ENCODE measurements at places on chromosomes 16 and 17.

GRCh38 chr17:29793501-29793900 lies 136.5 kb downstream of the SSH2 start:
- DNase-seq, result no peak

GRCh38 chr17:81991684-81992305 lies 14.4 kb downstream of the ASPSCR1 start:
- peak; percentile 41 for DNase-seq

DNA sequence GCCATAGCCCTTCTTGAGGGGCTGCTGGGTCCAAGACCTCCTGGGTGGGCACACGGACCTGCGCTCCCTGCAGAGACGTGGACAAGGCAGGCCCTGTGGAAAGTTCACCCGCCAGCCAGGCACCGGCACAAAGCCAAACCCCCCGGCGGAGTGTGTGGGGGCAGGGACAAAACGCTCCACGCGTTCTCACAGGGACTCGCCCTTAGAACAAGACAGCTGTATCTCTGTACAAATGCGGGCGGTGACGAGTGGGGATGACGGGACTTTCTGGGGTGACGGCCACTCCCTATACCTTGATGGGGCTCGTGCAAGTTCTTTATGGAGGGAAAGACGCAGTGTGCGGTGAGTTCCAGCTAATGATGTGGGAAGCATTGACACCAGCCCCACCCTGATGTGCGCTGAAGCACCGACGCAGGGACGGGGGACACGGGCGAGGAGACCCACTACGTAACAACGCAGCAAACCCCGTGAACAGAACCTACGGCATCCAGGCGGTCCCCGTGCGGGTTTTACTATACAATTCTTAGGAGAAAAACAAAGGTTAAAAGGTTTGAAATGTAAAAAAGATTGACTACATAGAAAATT lies 49.4 kb downstream of the LMF1 start:
- DNase-seq, result no peak

DNA sequence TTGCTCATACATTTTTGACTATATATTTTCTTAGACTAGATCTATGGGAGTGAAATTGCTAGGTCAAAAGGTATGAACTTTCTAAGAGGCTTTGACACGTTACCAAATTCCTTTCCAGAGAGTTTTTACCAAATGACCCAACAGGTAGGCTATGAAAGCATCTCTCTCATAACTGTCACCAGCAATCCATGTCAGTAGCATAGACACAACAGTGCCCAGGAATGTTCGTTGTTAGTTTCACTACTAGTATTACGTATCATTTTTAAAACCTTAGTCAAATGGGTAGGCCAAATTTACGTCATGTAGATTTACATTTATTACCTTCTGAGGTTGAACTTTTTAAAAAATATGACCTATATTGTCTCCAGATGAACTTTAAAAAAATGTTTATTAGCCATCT lies 66.8 kb downstream of the MARCHF10 start:
- DNase-seq, result no peak

DNA sequence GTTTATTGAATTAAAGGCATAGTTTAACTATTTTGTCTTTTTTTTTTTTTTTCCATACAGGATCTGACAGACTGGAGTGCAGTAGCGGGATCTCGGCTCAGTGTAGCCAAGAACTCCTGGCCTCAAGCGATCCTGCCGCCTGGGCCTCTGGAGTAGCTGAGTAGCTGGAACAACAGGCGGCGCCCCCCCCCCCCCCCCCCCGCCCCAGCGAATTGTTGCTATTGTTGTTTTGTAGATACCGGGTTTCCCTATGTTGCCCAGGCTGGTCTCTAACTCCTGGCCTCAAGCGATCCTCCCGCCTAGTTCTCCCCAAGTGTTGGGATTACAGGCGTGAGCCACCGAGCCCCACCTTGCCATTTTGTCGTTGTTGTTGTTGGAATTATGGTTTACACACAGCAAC lies 1.3 kb upstream of the CENPV start:
- DNase-seq, result no peak

DNA sequence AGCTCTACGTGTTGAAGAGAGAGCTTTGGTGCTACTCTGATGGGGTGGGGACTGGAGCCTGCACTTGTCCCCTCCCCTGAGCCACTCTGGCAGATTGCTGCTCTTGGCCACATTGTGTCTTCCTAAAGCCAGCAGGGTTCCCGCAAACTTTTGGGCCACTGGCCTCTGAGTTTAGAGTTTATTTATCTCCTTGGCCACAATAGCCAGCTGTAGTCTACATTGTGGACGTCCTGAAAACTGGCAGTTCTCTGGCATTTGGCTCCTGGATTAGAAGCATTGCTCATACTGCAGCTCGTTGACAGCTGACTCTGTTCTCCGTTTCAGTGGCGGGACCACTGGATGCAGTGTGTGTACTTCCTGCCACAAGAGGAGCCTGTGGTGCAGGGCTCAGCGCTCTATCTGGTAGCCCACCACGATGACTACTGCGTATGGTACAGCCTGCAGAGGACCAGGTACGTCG lies 34.6 kb downstream of the PRMT7 start:
- no peak for DNase-seq

DNA sequence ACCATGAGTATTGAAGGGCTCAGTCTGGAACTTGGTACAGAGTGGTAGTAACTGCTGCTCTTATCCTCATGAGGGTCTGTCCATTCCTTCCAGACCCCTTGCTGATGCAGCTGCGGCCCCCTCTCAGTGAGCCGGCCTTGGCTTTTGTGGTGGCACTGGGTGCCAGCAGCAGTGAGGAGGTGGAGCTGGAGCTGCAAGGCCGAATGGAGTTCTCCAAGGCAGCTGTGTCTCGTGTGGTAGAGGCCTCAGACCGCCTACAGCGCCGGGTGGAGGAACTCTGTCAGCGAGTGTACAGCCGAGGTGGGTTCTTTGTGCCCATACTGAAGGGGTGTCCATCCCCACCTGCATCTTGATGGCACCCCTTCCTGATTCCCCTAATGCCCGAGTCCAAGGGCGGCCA lies 2.0 kb downstream of the RNF40 start:
- no peak for DNase-seq

DNA sequence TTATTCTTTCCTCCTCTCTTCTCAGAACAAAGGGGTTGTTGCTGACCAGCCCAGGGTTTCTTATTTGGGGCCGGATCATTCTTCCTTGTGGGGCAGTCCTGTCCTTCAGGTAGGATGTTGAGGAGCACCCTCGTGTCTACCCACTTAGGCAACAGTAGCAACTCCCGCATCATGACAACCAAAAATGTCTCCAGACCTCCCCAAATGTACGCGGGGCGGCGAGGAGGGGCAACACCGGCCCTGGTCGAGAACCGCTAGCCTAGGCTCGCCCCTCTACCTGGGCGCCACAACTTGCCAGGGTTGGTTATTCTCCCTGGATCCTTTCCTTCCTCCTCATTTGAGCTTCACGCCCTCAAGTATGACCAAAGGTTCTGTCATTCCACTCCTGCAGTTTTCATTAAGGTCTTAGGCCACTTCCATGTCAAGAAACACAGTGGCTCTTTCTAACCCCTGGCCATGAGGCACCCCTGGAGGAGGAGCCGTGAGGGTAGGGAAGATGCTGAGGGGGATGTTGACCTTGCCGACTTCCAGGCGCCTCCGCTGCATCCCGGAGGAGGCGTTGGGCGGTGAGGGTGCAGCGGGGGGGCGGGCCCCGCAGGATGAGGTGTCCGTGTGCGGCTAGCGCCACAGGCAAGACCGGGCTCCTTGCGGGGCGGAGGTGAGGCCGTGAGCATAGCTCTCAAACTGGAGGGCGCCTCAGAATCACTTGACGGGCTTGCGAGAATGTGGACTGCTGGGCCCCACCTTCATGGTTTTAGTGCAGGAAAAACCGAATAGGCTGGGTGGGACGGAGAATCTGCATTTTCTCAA lies 712 bp upstream of the SPECC1 start:
- no peak for DNase-seq

DNA sequence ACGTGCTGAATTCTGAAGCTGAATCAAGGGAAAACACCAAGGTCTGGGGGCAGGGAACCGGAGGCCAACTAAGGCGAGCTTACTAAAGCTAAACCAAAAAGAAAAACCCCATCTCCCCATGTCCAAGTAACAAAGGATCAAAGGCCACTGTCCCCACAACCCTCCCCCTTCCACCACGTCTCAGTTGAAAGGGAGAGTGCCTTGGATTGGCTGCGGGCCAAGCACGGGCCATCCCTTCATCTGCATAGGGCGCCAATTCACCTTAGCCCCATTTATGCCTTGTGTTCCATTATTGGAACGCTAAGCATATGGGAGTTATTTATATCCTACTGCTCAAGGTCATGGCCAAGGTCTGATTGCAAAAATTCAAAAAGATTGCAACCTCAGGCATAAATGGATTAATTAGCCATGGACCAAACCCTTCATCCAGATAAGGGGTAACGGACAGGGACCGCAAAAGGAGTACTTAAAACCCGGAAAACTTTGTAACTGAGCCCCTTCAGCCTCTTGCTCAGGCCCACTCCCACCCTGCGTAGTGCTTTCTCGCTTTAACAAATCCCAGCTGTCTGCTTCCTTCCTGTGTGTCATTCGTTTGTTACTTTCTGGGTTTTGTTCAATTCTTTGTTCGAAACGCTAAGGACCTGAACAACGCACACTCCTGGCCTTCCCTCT lies 740 bp upstream of the ATP6V0D1 start:
- DNase-seq, result no peak

DNA sequence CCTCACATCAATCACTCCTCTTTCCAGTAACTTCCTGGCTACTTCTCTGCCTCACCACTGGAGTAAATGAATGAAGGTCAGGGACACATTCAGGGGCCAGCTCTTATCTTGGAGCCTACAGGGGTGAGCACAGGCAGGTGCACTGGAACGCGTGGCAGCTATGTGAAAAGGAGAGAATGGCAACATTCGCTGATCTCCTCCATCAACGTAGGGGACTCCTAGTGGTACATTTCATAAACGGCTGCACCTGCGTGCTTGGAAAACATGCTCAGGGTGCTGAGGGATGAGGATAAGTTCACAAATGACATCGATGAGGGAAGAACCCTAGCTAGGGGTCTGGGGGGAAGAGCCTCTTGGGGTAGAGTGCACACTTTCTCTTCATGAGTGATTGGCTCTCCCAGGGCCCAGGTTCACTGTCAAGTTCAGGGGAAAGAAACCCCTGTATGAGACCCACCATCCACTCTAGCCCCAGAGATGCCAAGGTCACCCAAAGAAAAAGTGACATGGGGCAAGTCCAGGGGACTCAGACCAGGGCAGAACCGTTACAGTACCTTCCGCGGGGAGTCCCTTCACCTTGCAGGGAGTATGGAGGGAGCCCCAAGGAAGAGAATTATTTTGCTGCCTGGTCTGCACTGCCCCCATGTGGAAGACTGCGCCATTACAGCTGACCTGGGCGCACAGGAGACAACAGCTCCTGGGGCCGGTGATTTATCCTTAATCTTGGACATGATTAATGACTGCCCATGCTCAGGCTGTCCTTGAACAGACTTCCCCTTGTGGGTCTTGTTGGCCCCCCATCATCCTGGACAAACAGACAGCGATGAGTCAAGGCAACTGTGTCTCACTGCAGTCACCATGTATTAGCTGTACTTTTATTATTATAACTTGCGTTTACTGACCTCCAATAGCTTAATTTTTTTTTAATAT lies 30.1 kb downstream of the VAC14 start:
- DNase-seq, result peak; percentile 1

DNA sequence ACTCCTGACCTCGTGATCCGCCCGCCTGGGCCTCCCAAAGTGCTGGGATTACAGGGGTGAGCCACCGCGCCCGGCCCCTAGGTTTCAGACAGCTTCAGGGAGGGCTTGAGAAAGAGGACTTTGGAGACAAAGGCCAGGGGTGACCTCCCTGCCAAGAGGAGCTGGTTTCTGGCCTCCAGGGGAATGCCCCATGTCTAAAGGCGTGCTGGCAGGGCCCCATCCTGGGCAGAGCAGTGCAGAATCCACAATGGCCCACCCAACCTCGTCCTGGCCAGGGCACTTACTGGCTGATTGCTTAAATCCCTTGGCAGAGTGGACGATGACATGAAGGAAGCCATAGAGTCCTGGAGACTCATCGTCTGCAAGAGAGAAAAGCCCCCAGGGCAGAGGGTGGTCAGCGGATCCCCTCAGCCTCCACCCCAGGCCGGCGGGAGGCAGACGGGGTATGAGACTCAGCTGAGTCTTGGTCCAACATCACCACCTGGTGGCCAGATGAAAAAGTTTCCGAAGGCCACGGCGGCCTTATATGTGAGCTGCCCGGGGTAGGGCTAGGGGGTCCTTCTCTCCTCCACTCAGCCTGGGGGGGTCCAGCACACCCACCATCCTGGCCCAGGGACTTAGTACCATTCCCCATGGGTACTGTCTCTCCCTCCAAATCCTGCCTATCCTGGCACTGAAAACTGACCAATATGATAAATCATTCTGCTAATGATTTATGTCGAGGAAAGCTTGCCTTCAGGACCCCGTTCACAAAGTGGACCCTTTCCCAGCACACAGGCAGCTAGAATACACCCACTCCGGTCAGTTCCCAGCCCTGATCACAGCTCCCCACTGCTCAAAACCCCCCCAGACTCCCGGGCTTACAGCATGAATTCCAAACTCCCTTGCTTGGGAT lies 59.1 kb downstream of the TIMM22 start:
- no peak for DNase-seq

DNA sequence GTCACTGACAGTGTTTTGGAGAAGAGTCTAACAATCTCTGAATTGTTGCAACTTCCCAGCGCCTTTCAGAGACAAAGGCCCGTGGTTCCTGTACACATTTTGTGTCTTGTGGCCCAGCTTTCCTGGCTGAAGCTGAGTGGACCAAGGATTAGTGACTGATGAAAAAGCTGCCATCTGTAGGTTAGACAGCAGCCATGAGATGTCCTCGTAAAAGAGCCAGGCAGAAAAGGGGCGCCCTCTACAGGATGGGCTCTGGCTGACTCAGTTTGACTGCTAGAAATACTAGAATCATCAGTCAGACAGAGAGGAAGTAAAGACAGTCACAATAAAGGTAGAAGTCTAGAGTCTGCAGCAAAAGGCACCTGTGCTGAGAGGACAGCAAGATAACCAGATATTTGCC lies 26.5 kb upstream of the NF1 start:
- no peak for DNase-seq

- DNase-seq, result no peak
These were observed 661 bp downstream of the LRRC3C start for GRCh38 chr17:39927929-39928857.

- no peak for DNase-seq
These were observed 39.0 kb downstream of the SMURF2 start for GRCh38 chr17:64622931-64623654.

DNA sequence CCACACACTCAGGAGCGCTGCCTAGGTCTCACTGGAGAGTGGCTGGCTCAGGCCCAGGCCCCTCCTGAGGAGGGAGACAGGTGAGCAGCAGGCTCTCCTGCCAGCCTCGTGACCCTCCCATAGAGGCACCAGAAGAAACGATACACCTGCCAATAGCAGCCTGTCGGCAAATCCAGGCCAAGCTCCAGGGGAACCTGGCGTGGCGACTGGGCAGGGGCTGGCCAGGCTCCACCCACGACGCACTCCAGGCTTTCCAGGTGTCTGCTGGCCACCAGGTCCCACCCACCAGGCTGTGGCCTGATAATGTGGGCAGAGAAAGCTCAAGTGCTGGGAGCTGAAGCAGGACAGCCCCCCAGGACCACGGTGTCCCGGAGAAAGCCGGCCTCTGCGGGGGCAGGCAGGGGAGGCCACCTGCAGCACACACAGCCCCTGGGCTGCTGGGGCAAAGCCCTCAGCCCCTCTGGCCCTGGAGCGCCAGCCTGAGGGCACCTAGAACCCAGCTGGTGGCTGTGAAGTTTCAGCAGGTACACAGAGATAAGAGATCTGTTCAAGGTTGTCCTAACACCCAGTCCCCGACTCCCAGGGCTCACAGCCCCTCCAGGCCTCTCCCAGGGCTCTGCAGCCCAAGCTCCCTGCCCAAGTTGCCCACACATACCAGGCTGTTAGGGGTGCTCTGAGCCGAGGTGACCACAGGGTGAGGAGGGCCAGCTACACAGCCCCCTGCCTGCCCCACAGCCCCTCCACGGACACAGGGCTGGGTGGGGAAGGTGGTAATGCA lies 2.4 kb downstream of the PGAP6 start:
- no peak for DNase-seq

GRCh38 chr16:27515874-27516353 lies 33.8 kb downstream of the GTF3C1 start:
- no peak for DNase-seq
